ENCODE measurements at places on chromosomes 5 and 9. TPM values are rescaled to one million over a fixed set of nuclear protein-coding genes. Genes with fewer than 3 reads are reported as not detected.

PCDHA9 gene
- total RNA-seq = not detected

CCDC171 gene
- 0.70 TPM for total RNA-seq

SOX30 gene
- 0.18 TPM for total RNA-seq

GLRA1 gene
- total RNA-seq = not detected

PCDHGC5 gene
- total RNA-seq = 2.6 TPM

DNA sequence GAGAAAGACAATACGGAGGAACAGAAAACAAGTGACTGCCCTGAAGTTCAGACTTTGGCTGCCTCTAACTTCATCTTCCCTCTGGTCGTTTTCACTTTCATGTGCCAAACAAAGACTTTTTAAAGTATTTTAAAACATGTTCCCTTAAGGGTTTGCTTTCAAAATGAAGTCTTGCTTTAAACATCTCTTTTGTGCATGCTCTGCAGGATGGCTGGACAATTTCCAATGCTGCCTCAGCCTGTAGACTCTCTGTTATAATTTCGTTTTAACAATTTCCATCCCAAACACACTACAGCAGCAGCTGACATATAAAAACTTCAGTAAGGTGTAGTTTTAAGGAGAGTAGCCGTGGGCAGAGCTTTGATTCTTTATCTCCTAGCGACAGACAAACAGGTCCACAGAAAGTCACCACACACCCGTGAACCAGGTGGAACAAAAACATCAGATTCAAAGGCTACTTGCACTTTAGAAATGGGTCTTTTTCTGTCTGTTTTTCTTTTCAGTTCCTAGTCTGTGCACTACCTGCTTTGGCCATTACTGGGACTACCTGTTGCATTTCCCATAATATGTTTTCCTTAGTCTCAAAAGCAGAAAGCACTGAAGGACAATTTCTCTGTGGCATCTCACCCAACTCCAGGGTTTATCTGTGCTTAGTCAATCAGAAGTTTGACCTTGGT is 308.9 kb downstream of the DTWD2 start:
- DNase-seq = no peak

GRCh38 chr5:139757727-139758509 is 37.7 kb upstream of the PSD2 start:
- DNase-seq = no peak

- no peak for DNase-seq
Measured at GRCh38 chr9:35279946-35280345, 118.1 kb downstream of the UNC13B start.

GRCh38 chr9:114080773-114081440 is 2.8 kb upstream of the AMBP start:
- DNase-seq = no peak

DNA sequence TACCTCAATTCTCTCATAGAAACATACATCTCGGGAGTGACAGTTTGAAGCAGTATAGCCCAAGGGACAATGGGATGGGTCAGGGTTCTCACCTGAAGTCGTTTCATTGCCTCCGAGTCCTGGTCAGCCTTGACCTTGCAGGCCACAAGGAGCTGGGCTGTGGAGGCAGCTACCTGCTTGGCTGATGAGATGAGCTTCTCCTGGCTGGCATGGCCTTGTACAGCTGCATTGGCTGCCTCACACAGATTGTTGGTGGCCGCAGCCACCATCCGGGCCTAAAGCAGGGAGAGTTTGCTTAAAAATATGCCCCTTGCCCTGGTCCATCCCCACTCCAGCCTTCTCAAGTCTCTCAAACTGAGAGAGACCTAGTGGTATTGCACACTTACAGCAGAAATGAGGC is 8.5 kb upstream of the TPM2 start:
- no peak for DNase-seq

- DNase-seq = no peak
Measured at GRCh38 chr9:137499858-137500661, 40.9 kb upstream of the NSMF start.

- DNase-seq = no peak
Measured at GRCh38 chr9:69428017-69428785, 103.2 kb downstream of the ENTREP1 start.

- no peak for DNase-seq
Measured at GRCh38 chr5:57370376-57370775, 112.2 kb downstream of the ACTBL2 start.

GRCh38 chr5:69431424-69432303 is 16.7 kb downstream of the MARVELD2 start:
- DNase-seq = no peak

DNA sequence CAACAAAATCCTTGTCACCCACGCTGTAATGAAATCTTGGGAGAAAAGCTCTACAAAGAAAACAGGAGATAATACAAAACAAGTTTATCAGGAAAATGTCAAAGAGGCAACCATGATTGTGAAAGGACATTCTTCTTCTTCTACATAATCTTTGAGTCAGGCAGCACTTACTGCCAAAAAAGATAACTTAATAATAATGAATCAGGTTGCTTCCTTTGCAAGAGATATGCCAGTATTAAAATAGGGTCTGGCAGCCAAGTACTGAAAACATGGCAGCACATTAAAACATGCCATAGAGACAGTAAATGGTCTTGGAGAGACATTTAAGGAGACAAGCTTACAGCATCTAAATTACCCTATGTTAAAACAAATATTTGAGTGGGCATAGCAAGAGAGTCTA is 1573.4 kb downstream of the EFNA5 start:
- DNase-seq = no peak

GRCh38 chr5:164097749-164098148 is 592.3 kb downstream of the MAT2B start:
- DNase-seq = no peak

DNA sequence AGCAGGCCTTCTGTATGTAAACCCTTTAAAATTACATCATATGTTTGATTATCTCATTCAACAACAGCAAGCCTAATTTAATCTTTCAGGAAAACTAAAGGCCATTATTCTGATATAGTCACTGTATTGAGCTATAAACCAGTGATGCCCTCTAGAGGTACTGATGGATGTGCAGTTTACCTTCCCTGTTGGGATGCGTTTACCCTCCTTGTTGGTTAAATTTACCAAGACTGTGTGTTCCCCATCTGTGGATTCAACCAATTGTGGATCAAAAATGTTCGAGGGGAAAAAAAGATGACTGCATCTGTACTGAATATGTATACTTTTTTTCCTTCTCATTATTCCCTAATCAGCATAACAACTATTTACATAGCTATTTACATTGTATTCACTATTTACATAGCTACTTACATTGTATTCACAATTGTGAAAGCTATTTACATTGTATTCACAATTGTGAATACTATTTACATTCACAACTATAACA is 3.7 kb upstream of the BAAT start:
- no peak for DNase-seq

DNA sequence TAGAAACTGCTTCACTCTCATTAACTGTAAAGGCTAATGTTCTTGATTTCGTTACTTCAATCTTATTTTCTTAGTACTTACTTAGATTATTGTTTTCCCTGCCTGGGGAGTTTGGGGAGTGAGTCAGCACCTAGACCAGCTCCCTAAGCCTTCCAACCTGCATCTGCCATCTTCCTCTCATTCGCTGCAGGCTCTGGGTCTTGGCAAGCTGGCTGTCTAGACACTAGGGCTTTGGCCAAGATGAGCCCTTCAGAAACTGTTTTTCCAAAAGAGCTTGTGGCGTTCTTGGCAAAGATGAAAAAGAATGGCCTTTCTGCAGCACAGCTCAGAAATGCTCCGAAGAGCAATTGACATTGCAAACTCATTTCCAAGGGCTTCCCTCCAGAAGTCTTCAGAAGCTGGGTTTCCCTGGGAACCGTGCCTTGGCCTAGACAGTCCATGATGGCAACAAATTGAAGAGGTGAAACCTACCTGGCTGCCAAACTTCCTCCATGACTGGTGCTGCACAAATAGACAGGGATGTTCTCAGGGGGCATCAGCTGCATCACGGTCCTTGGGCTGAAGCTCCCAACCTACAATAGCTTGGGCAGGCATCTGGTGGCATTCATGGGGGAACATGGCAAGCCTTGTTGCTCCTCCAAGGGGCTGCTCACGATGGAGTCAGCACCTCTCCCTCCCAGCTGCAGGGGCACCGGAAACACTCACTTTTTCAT is 76.6 kb downstream of the NSUN2 start:
- no peak for DNase-seq

- DNase-seq = peak; percentile 75
Measured at GRCh38 chr5:42949348-42950115, 90.6 kb downstream of the ANXA2R start.

DNA sequence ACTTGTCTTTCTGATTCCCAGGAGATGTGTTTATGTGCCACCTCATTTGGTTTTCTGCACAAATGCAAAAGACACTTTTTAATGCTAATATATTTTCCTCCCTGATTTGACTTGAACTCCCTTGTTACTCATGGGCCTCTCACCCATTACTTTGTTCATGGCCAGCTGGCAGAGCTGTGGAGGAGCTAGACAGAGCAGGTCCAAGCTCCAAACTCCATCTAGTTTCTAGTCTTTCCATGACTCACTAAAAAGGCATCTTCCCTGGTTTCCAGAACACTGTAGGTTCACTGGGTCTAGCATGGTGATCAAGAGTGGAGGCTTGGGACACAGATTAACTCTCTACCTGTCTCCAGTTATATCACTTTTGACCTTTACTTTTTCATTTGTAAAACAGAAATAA is 161.0 kb upstream of the SLC28A3 start:
- no peak for DNase-seq

DNA sequence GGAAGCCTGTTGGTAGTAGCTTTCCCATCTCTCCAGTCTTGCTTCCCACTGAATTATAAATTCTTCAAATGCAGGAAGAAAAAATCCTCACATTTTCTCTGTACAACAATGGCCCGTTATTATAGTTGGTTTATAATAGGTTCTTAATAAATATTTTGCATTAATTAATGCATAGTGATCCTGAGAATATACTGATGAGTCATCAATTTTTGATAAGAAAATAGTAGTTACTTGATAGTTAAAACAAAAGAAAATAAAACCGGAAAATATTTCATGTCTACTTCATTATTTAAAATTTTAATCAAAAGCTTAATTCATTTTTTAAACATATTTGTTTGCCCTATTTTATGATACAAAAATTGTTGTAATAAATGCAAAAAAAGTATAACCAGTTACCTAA is 762.6 kb downstream of the BRINP1 start:
- DNase-seq = no peak

DNA sequence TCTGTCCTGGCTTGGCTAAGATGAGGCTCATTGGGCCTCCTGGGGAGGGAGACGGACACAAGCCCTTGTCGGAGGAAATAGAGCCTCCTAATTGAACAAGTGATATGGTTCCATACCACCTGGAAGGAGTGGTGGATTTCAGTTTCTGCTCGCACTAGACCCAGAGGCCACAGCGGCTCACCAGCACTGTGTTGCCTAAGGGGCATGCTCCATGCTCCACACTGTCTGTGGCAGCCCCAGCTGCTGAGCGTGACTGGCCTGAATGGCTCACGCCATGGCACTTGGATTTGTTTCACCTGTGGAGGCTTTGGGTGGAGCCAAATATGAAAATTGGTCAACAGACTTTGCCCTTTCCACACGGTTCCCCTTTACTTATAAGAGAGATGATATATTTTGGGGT is 181.1 kb downstream of the HSPA4 start:
- no peak for DNase-seq

GRCh38 chr5:107401470-107402122 is 269.1 kb downstream of the EFNA5 start:
- DNase-seq = no peak

DNA sequence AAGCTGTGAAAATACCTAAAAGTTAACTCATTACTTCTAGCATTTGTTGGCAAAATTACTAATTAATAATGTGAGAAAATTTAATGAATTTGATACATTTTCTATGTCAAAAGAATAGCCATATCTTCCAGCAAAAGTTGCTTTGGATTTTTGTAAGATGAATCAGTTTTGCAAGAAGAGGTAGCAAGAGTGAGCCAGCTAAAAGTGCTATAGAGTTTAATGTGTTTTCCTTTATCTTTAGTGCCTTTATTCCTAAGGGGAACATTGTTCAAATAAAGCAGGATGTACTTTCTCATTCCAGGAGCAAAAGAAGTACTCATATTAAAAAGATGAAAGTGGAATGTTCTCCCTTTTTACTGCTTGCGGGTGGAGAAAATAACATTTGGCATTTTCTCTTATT is 622.2 kb downstream of the ANXA1 start:
- no peak for DNase-seq

DNA sequence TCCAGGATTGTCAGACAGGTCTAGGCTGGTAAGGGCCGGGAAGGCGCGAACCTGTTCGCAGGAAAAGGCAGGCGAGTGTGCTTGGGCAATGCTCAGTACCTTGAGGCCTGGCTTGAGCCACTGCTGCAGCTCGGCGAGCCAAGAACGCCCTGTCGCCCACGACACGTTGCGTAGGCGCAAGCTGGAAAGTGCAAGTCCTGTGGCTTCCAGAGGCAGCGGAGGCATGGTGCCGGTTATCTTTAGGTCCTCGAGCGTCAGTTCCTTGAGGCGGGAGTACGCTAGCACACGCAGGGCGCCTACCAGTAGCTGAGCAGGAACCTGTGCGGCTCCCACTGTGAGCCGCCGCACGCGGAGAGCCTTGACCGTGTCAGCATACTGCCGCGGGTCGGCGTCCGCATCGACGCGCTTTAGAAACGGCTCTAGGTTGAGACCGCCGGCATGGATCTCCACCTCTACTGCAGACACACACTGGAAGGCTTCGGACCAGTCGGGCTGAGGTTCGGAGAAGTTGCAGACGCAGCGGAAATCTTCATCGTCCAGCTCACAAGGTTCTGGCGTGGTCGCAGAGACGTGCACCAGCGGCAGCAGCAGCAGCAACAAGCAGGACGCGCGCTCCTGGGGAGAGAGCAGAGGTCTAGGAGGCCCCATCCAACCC is 482 bp downstream of the CD14 start:
- DNase-seq = peak; percentile 9

DNA sequence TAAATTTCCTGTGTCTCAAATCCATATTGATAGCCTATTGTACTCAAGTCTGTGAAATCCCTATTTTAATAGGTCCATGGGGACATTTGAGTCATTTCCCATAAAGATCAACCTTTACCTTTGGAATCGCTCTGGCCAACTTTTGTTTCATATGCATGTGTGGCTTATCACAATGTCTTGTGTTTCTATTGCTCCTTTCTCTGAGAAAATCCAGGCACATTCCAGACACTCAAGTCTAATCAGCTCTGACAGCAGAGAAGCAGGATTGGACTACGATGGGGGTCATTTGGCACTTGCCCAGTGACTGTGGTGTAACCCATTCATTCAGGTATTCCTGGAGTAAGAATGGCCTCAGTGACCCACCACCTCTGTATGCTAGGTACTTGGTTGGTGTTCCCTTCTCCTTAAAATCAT is 48.4 kb downstream of the ACTBL2 start:
- no peak for DNase-seq

DNA sequence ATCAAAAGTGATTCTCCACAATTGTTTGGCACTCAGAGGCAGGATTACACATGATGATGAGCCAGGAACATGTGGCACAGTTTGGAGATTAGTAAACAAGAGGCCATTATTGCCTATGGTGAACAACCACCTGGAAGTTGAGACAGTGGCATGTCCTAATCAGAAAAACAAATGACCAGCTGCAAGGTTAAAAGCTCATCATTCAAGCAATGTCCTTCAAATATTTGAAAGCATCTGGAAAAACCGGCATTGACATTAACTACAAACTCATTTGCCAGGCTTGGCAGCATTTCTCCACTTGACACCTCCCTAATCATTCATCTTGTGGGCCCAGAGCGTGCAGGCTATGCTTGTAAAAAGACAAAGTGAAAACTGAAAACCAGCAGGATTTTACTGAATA is 80.6 kb upstream of the MEGF10 start:
- no peak for DNase-seq

GRCh38 chr9:73118898-73119554 is 32.6 kb upstream of the ANXA1 start:
- peak; percentile 30 for DNase-seq
